ENCODE measurements at places on chromosomes 3 and 15. TPM values are rescaled to one million over a fixed set of nuclear protein-coding genes. Genes with fewer than 3 reads are reported as not detected.

DNA sequence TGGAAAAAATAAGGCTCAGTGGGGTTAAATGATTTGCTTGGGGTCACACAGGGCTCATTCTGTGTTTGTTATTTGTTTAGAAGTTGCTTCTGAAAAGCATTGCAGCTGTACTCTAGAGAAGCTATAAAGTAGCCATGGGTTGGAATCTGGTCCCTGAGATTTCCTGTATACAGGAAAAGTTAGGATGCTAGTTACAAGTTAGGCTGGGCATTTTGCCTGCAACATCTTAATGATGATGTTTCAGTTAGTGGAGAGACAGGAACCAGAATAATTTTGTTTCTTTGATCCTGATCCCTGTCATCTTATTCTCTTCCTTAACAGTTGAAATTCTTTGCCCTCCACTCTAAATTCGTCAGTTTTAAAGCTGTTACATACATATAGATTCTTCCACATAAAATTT lies 445.3 kb downstream of the OTOL1 start:
- no peak overlapping the region for H3K27ac ChIP-seq
- H3K4me3 ChIP-seq = no peak overlapping the region
- no peaks in the 10 kb centered on the region for H3K36me3 ChIP-seq
- DNase-seq = no peak
- H3K4me1 ChIP-seq = no peaks in the 10 kb centered on the region
- H3K27me3 ChIP-seq = no peaks in the 10 kb centered on the region

- no peaks in the 10 kb centered on the region for H3K36me3 ChIP-seq
- H3K27me3 ChIP-seq = no peaks in the 10 kb centered on the region
- H3K27ac ChIP-seq = no peak overlapping the region
Observed at GRCh38 chr3:170740726-170741591, 129.0 kb downstream of the RPL22L1 start.

DNA sequence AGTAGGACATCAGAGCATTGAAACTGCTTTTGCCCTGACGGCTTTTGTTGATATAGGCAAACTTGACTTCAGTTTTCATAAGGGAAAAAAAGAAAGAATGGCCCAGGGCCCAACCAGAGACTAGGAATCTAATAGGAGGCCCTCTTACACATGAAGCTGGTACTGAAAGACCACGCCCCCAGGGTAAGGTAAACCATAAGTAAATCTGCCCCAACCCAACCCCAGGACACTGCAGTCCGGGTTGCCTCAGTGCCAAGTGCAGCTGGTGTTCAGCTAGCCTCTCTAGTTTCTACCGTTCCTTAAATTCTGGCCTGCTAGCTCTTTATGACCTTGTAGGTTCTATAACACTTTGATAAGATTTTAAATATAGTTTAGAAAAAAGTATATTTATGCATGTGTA lies 136.7 kb downstream of the AQP9 start:
- no peak overlapping the region for H3K27ac ChIP-seq
- no peaks in the 10 kb centered on the region for H3K27me3 ChIP-seq
- H3K4me3 ChIP-seq = no peak overlapping the region
- peaks cover 2% of the 10 kb centered on the region for H3K4me1 ChIP-seq
- no peak for DNase-seq

Gene DCBLD2
- 15.7 TPM for polyA plus RNA-seq

DNA sequence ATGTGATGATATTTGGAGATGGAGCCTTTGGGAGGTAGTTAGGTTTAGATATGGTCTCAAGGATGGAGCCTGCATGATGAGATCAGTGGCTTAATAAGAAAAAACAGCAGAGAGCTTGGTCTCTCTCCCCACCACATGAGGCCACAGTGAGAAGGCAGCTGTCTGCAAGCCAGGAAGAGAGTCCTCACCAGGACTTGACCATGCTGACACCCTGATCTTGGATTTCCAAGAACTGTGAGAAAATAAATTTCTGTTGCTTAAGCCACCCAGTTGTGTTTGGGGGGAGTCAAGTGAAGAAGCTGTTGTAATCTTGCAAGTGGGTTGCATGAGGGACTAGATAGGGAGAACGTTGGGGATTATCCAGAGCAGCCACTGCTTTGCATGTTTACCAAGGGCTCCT lies 62.3 kb upstream of the TNFAIP8L3 start:
- H3K27me3 ChIP-seq = no peaks in the 10 kb centered on the region
- DNase-seq = no peak
- H3K4me1 ChIP-seq = no peaks in the 10 kb centered on the region
- no peak overlapping the region for H3K27ac ChIP-seq

Gene USP50
- polyA plus RNA-seq = 0.13 TPM

DNA sequence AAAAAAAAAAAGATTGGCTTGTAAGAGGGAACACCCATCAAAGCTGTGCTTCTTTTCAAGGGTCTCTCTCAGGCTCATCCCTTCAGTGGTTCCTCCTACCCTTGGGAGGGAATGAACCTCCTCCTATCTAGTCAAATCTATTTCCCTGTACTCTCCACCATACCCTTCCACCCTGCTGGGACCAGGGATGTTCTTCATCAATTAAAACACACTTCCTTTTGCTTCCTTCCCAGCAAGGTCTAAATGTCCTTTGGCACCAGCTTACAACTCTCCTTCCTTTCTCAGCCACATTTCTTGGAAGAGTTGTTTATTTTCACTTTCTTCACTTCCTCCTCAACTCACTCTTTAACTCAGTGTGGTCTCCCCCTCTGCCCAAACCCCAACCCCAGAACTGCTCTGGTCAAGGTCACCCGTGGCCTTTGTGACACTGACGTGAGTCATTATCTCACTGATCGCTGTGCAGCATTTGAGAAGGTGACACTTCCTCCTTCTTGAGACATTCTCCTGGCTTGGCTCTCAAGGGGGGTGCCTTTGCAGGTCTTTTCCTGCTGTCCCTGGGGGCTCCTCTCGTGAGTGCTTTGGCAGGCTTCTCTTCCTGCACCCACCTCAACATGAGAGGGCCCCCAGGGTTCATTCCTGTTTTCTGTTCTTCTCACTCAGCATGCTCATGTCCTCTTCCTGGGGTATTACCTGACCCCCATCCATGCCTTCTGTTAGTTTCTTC lies 210.5 kb upstream of the TLE3 start:
- no peaks in the 10 kb centered on the region for H3K27me3 ChIP-seq
- no peaks in the 10 kb centered on the region for H3K4me1 ChIP-seq
- no peak overlapping the region for H3K4me3 ChIP-seq
- no peaks in the 10 kb centered on the region for H3K36me3 ChIP-seq

Gene P2RY14
- 2.8 TPM for polyA plus RNA-seq
